ENCODE measurements at places on chromosomes 2 and 18. TPM values are rescaled to one million over a fixed set of nuclear protein-coding genes. Genes with fewer than 3 reads are reported as not detected.

Gene MBD5
- total RNA-seq, result 22.4 TPM

Gene FAM124B
- not detected for total RNA-seq

Gene ZNF521
- total RNA-seq, result 12.1 TPM

Gene SAG
- total RNA-seq, result not detected

Gene RAX
- not detected for total RNA-seq

Gene ZSWIM2
- not detected for total RNA-seq

Gene KCNK3
- total RNA-seq, result not detected

Gene MSTN
- total RNA-seq, result 0.11 TPM

Gene PTH2R
- not detected for total RNA-seq

Gene AQP12B
- not detected for total RNA-seq

Gene RAB6C
- total RNA-seq, result not detected

Gene GAREM1
- total RNA-seq, result 1.2 TPM

Gene GKN1
- total RNA-seq, result not detected

Gene BCL2
- total RNA-seq, result 1.5 TPM

Gene ARHGAP28
- 0.63 TPM for total RNA-seq

Gene CXCR1
- total RNA-seq, result not detected

All from GM23248 (cell line).